ENCODE measurements at places on chromosomes 4 and X.

- DNase-seq: no peak
Observed at GRCh38 chrX:97867266-97867665, 983.6 kb downstream of the RPA4 start.

GRCh38 chrX:93932471-93933220, 258.6 kb downstream of the FAM133A start:
- DNase-seq: no peak

DNA sequence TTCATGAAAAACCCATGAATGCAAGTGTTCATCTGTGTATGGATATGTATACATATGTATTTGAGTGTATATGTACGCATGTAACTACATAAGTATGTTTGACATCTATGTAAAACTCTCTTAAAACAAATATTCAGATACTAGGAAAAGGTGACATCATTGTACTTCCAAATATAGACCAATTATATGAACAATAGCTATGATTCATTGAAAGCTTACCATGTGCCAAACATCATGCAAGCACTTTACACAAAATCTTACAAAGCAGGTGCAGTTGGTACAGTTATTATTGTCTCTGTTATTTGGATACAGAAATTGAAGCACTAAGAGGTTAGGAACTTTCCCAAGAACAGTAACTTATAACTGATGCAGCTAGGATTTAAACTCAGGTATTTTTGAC, 21.4 kb downstream of the MAGEB17 start:
- no peak for DNase-seq

- DNase-seq: no peak
Observed at GRCh38 chr4:53537606-53538005, 53.7 kb downstream of the LNX1 start.

DNA sequence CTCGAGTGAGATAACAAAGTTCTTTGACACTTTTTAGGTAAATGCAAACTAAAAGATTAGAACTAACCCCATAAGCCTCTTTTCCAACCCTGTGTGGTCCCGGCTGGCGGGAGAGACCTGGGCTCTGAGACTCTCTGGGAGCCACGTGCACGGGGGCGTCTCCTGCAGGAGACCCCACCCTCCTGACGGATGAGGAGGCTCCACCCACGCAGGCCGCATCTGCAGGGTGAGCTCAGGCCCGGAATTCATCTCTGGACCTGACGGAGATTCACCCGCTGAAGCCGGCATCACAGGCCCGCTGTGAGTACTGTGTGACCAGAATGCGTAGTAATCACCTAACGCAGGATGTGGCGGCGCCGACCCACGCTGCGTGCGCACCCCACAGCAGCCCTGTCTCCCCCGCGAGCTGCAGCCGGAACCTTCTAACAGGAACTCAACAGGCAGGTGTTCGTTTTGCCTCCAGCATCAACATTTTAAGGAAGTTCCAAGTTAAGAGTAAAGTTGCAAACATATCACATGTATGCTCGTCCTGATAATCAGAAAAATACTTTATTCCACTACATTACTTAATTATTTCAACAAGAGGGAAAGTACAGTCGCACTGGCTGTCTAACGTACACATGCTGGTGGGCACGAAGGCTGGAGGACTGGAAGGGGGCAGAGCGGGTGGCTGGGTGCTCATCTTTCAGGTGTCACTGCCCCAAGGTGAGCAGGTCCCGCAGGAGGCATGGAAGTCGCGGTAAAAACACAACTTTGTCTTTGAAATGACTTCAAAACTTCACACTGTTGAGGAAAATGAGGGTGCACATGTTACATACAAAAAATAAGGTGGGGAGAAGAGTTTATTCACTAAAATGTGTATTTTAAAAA, 44.5 kb downstream of the FGFRL1 start:
- DNase-seq: peak; percentile 71

- DNase-seq: no peak
Observed at GRCh38 chrX:101993335-101993734, 61.5 kb upstream of the ZMAT1 start.

DNA sequence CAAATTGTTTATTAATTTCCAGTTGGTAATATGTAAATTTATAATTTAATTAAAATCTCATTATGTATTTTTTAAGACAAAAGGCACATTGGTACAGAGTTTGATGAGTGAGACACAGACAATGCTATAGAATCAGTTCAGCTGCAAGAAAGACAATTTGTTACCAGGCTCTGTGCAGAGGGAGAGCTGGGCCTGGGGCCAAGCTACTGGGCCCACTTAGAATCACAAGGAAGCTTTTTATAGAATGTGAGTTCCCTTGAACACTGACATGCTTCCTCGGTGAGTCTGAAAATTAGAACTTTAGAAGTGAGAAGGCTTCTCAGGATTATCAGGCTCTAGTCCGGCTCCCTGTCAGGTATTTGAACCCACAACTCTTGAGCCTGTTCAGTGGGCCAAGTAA, 129.0 kb downstream of the AFF2 start:
- DNase-seq: no peak

DNA sequence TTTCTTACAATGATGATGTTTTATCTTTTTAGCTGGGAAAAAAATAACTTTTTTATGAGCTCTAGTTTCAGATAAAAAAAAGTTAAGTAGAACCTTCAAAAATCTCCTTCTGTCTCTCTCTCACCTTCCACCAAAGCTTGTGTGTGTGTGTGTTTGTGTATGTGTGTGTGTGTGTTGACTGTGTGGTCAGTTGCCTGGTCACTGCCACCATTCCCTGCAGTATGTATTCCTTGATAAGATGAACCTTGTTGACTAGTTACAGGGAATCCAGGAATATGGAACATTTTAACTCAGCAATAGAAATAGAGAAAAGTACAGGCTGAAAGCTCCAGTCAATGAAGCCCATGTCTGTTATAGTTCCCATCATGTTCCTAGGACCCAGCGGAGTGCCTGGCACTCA, 143.5 kb downstream of the CORIN start:
- no peak for DNase-seq

DNA sequence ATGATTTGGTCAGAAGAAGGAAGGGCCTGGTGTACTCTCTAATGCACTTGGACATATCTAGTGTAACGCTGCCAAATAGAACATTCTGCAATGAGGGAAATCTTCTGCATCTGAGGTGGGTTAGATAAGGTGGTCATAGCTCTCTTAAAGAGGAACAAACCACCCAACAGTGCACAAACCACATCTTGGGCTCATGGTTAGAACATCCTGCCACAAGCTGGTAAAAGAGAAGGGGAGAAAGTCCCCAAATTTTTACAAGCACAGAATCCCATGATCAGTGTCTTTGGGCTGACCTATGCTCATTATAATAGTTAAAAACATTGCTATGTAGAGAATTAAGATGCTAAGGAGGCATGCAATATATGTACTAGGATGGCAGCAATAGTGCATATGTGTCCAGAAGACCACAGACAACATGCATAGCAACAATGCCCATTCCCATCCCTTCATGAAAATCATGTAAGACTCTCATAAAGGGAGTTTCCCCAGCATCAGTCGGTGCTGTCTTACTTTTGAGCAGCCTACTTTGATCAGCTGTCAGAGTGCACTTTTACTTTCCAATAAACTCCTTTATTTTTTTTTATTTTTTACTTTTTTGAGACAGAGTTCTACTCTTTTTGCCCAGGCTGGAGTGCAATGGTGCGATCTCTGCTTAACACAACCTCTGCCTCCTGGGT, 99.7 kb upstream of the SLC7A11 start:
- DNase-seq: no peak

DNA sequence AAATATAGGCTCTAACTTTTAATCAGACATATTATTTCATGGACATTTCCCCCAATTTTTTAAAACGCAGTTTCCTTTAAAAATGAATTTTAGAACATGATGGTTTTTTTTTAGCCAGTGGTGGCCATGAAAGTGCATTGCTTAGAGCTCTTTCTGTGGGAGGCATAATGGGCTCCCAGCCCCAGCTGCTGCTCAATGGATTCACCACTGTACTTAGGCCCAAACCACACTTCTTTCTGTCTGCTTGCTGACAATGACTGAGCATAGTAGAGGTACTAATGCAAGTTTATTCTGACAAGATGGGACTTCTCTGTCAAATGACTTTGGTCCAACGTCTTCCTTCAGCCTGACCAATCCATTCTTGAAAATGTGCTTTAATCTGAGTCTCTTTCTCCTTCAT, 400.2 kb upstream of the GRIA3 start:
- no peak for DNase-seq

DNA sequence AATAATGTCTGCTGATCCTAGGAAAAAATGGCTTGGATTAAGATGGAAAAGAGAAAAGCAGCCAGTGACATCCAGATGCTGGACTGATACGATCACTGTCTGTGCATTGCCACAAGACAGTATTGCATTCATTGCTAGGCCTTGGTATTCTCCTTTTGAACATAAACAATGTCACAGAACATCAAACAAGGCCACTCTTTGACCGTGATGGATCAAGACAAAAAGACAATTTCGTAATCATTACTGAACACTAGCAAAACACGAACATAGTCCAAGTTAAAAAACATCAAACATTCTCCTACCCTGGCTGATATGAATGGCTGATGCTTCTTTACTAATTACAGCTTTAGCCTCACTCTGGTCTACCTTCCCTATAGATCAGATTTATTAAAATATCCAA, 374.1 kb upstream of the CXorf51B start:
- DNase-seq: no peak

GRCh38 chr4:144591401-144591800, 54.6 kb upstream of the HHIP start:
- DNase-seq: no peak

DNA sequence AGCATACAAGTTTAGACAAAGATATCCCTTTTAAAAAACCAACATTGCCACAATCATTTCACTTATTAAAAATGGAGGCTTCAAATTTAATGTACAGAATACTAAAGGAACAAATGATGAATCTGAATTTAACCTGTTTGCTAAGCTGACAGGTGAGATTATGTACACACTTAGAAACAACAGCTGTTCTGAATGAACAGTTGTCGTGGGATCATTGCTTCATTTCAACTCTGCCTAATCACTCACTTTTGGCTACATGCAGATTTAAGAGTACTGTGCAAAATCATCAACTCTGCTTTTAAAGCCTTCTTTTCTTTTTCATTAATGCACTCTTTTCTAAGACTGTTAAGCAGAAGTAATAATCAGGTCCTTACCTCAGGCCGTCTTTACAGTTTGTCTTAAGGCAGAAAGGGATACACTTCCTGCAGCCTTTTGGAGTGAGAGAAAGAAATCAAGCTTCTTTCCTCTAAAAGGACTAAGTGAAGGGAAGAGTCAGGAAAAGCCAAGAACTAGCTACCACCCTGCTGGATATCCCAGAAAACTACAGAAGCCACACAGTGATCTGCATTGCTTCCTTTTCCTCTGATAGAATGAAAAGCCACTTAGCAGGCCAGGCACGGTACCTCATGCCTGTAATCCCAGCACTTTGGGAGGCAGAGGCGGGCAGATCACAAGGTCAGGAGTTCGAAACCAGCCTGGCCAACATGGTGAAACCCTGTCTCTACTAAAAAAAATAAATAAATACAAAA, 54.7 kb upstream of the NPNT start:
- DNase-seq: no peak

DNA sequence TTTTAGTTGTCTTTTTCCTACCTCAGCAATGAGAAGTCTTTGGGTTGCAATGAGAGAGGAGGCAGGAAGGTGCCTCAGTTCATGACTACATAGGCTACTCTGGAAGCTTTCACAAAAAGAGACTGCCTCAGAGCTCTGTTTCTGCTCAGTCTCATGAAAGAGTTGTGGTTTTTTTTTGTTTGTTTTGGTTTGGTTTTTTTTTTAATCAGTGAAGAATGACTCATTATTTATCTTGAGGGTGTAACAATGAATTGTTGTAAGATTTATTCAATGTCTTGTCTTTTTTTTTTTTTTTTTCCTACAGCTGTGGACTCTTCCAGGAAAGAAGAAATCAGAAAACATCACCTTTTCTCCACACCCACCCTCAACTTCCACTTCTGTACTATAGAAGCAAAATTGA, 67.5 kb upstream of the CXCL13 start:
- no peak for DNase-seq

DNA sequence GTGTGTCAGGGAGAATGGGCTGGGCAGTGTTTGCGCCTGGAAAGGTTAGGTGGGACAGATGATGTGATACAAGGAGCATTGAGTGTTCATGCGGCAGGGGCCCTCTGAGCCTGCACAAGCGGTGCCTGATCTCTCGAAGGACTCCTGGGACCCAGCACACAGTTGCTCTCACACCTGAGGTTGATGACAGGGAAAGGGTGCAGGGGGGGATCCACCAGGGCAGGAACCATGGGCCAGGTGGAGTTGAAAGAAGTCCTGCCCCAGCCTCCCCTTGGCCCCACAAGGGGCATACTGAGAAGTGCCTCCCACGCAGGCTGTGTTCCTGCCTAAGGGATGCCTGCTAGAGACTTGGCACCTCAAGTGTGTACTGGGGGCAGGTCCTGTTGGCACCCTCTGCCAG, 33.1 kb downstream of the TKTL1 start:
- no peak for DNase-seq

- no peak for DNase-seq
Observed at GRCh38 chrX:83829874-83830273, 31.1 kb upstream of the CYLC1 start.

GRCh38 chr4:22988526-22988925, 295.8 kb downstream of the GBA3 start:
- no peak for DNase-seq

GRCh38 chrX:103614999-103615398, 7.2 kb downstream of the TCEAL3 start:
- no peak for DNase-seq

DNA sequence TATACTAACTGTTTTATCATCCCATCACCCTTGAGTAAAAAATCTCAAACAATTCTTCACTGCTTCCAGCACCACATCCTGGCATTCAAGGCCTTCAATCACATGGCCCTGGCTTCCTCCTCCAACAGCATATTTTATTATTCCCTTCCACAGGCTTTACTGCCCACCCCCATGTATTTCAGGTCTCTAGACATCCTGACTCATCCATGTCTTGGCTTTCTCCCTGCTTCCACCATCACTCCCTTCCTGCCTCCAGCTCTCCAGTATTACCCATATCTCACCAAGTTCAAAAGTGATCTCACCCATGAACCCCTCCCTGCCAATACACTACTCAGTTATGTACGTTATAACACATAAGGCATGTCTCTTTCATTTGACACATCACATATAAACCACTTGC, 34.7 kb upstream of the PLAC1 start:
- no peak for DNase-seq
